Activated CD8-positive, alpha-beta T cell treated with anti-CD3 and anti-CD28 coated beads, Interleukin-2, amount 10 ng/mL, durations not matched to agents 7 days and 5 days (primary cell): ENCODE measurements at places on chromosomes 5 and 9.
A peak's percentile ranks its signal among the peaks of the same experiment; 100 is the strongest.

DNA sequence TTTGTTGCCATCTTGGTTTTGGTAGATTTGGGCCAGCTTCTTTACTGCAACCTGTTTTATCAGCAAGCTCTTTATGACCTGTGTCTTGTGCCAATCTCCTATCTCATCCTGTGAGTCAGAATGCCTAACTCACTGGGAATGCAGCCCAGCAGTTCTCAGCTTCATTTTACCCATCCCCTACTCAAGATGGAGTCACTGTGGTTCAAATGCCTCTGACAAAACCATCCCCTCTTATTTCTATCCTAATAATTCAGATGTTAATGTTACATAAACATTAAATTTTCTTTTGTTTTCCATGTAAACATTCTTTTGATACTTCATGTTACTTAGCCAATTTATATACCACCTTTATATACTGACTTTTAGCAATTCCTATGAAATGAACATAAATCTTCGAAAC, 746.3 kb downstream of the CDH18 start:
- H3K4me1 ChIP-seq: no peaks in the 10 kb centered on the region
- DNase-seq: no peak
- H3K27ac ChIP-seq: no peak overlapping the region
- no peaks in the 10 kb centered on the region for H3K27me3 ChIP-seq
- H3K4me3 ChIP-seq: no peak overlapping the region

DNA sequence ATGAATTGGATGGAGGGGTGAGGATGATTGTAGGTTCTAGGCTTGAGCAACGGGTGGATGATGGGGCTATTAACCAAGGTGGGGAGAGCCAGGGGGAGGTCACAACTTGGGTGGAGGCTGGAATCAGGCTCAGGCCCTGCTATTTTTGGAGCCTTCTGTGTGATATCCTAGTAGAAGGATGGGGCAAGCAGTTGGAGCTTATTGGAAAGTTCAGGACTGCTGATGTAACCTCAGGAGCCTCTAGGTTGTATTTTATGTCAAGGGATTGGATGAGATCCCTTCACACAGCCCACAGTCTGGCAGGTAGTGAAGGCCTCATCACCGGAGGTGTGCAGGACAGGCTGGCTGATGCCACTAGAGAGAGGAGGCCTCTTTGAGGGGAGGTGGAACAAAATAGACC, 11.2 kb upstream of the RPS14 start:
- no peak for DNase-seq
- H3K27ac ChIP-seq: peak overlapping the region; percentile 54
- H3K4me1 ChIP-seq: peaks cover 45% of the 10 kb centered on the region
- no peak overlapping the region for H3K4me3 ChIP-seq
- no peaks in the 10 kb centered on the region for H3K36me3 ChIP-seq

- H3K27ac ChIP-seq: no peak overlapping the region
- H3K27me3 ChIP-seq: no peaks in the 10 kb centered on the region
- DNase-seq: no peak
- no peak overlapping the region for H3K4me3 ChIP-seq
- H3K4me1 ChIP-seq: peaks cover 13% of the 10 kb centered on the region
- no peaks in the 10 kb centered on the region for H3K36me3 ChIP-seq
These were observed 21.9 kb downstream of the GSN start for GRCh38 chr9:121289772-121290370.

- H3K27me3 ChIP-seq: no peaks in the 10 kb centered on the region
- H3K36me3 ChIP-seq: peaks cover 3% of the 10 kb centered on the region
- no peak overlapping the region for H3K27ac ChIP-seq
- H3K4me3 ChIP-seq: no peak overlapping the region
- DNase-seq: no peak
These were observed 52.1 kb upstream of the KIAA1958 start for GRCh38 chr9:112434487-112434886.

DNA sequence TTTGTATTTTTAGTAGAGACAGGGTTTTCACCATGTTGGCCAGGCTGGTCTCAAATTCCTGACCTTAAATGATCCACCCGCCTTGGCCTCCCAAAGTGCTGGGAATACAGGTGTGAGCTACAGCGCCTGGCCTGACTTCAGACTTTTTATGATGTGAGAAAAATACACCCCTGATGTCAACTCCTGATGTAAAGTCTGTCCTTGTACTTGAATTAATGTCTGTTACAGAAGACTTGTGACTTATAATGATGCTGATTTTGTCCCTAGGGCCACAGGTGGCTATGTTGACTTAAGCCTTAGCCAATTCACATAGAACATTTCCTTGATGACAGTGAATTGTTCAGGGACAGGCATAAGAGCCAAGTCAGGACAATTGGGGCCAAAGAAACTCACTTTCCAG, 42.5 kb upstream of the MELK start:
- no peak for DNase-seq
- H3K4me3 ChIP-seq: no peak overlapping the region
- peaks cover 7% of the 10 kb centered on the region for H3K4me1 ChIP-seq

DNA sequence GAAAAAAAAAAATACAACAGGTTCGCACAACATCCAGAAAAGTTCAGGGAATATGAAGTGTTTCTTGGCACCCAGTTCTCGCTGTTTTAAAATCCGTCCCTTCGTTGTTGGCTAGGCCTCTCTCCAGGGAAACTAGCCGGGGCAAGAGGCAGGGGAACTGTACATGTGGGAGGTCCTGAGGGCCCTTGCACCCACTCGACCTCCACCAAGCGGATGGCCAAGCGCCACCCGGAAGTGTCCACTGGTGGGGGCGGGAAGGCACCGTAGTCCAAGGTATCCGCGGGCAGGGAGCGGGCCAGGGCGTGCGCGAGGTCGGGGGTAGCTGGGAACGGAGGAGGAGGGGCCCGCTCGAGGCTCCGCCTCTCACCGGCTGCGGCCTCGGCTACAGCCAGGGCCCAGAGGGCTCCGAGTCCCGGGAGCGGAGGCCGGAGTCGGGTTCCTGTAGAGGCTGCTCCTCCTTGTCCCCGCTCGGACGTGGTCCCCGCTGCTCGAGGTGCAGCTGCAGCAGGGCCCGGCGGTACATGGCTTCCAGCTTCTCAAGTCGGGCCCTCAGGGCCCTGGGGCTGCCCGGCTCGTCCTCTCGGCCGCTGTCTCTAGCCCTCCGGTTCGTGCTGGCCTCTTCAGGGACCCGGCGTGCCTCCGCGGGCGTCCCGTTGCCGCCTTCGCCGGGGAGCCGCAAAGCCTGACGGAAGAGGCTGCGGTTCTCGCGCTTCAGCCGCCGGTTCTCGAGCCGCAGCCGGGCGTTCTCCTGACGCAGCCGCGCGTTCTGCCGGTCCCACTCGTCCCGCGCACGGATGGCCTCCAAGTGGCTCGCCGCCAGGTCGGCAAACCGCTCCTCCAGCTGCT, 720 bp downstream of the TUSC1 start:
- H3K4me1 ChIP-seq: no peaks in the 10 kb centered on the region
- no peaks in the 10 kb centered on the region for H3K36me3 ChIP-seq
- peak; percentile 20 for DNase-seq
- H3K27me3 ChIP-seq: peaks cover 8% of the 10 kb centered on the region

GRCh38 chr5:168712280-168712924, 133.2 kb upstream of the PANK3 start:
- H3K27me3 ChIP-seq: no peaks in the 10 kb centered on the region
- no peaks in the 10 kb centered on the region for H3K36me3 ChIP-seq
- peaks cover 1% of the 10 kb centered on the region for H3K4me1 ChIP-seq
- H3K4me3 ChIP-seq: no peak overlapping the region
- no peak overlapping the region for H3K27ac ChIP-seq
- DNase-seq: no peak

DNA sequence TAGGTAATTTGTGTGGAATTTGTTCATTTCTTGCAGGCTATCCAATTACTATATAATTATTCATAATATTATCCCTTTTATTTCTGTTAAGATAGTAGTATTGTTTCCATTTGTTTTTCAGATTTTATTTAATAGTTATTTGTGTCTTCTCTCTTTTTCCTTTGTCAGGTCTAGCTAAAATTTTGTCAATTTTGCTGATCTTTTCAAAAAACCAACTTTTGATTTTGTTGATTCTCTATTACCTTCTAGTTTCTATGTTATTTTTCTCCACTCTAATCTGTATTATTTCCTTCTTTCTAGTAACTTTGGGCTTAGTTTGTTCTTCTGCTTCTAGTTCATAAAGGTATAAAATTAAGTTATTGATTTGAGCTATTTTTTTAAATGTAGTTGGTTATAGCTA, 76.3 kb downstream of the OSTF1 start:
- H3K27ac ChIP-seq: no peak overlapping the region
- DNase-seq: no peak
- H3K4me3 ChIP-seq: no peak overlapping the region

- DNase-seq: no peak
- peaks cover 15% of the 10 kb centered on the region for H3K27me3 ChIP-seq
- no peaks in the 10 kb centered on the region for H3K4me1 ChIP-seq
- H3K4me3 ChIP-seq: no peak overlapping the region
These were observed 41.5 kb downstream of the KCNIP1 start for GRCh38 chr5:170545313-170545712.

DNA sequence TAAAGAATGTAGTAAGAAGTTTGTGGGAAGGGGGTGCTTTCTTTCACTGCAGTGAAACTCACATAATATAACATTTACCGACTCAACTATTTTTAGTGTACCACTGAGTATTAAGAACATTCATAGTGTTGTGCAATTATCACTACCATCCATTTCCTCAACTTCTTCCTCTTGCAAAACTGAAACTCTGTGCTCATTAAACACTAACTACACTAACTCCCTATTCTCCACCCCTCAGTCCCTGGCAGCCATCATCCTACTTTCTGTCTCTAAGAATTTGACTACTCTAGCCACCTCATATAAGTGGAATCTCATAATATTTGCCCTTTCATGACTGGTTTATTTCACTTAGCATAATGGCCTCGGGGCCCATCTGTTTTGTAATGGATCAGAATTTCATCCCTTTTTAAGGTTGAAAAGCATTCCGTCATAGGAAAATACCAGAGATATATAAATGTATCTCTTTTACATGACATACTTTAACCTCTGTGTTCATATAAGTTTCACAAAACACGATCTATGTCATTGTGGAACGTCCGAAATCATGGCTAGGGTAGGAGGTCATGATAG, 56.3 kb upstream of the DIRAS2 start:
- peaks cover 16% of the 10 kb centered on the region for H3K27me3 ChIP-seq
- no peak for DNase-seq
- H3K4me1 ChIP-seq: no peaks in the 10 kb centered on the region
- H3K27ac ChIP-seq: no peak overlapping the region

GRCh38 chr5:72611118-72611730, 104.0 kb upstream of the ZNF366 start:
- H3K36me3 ChIP-seq: no peaks in the 10 kb centered on the region
- H3K4me1 ChIP-seq: no peaks in the 10 kb centered on the region
- H3K27ac ChIP-seq: no peak overlapping the region

- no peak for DNase-seq
- no peaks in the 10 kb centered on the region for H3K36me3 ChIP-seq
- no peak overlapping the region for H3K27ac ChIP-seq
- H3K27me3 ChIP-seq: no peaks in the 10 kb centered on the region
- no peak overlapping the region for H3K4me3 ChIP-seq
These were observed 8.4 kb upstream of the RGS3 start for GRCh38 chr9:113454914-113455761.

DNA sequence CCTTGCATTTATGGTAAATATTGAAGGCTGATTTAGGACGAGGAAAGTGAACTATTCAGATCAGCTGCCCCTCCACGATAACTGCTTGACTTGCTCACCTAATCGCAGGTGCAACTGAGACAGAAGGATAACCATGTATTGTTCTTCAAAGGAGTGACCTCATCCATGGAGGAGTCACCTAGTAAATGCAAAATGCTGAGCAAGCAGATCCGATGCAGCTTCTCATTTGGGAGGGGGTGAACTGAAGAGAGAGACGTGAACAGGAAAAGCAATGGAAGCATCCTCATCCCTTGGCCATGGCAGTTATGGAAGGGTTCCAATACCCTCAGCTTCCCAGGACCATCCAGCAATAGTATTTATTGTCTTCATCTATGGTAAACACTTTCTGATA, 47.5 kb downstream of the RASGRF2 start:
- peak; percentile 38 for DNase-seq
- no peaks in the 10 kb centered on the region for H3K27me3 ChIP-seq
- H3K27ac ChIP-seq: peak overlapping the region; percentile 90
- H3K4me1 ChIP-seq: peaks cover 53% of the 10 kb centered on the region
- H3K36me3 ChIP-seq: peaks cover 12% of the 10 kb centered on the region
- peak overlapping the region; percentile 73 for H3K4me3 ChIP-seq

DNA sequence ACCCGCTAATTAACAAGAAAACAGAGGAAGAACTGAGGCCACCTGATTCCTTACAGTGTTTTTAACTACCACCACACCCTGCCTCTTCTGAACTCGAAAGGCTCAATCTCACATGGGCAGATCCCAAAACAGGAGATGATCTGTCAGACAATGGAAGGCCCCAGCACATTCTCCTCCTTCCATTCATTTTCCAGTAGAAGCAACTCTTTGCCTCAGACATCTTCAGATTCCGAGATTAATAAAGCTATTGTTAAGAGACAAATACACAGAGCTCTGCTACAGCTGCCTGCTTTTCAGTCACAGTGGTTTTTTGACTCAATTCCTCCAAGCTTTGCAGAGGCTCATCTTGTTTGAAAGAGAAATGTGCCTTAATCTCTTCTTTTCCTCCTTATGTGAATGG, 127.2 kb upstream of the ADAMTSL1 start:
- no peaks in the 10 kb centered on the region for H3K36me3 ChIP-seq
- H3K4me1 ChIP-seq: no peaks in the 10 kb centered on the region
- DNase-seq: no peak
- no peaks in the 10 kb centered on the region for H3K27me3 ChIP-seq
- H3K4me3 ChIP-seq: no peak overlapping the region
- H3K27ac ChIP-seq: no peak overlapping the region

- no peak overlapping the region for H3K4me3 ChIP-seq
- no peaks in the 10 kb centered on the region for H3K4me1 ChIP-seq
- DNase-seq: no peak
These were observed 11.3 kb upstream of the ANGPTL2 start for GRCh38 chr9:127133739-127134167.

GRCh38 chr9:2700909-2701550, 16.3 kb upstream of the KCNV2 start:
- H3K27me3 ChIP-seq: no peaks in the 10 kb centered on the region
- no peaks in the 10 kb centered on the region for H3K36me3 ChIP-seq
- no peak overlapping the region for H3K4me3 ChIP-seq
- no peak for DNase-seq
- H3K27ac ChIP-seq: no peak overlapping the region

DNA sequence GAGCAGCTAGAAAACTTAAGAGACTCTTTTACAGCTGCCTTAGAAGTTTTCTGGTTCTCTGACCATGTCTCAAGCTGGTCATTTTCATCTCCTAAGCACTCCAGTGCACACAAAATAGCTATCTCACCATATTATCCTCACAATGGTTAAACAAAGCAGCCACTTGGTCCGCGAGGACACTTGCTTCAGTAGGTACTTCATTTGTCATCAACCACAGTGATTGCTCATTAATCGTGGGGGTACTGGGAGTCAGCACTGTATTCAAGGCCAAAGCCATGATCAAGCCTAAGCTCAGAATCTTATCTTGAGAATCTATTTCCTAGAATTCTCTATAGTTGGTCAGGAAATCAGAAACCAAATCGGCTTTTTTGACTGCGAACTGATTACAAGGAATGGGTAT, 2.9 kb downstream of the ARL14EPL start:
- H3K4me3 ChIP-seq: no peak overlapping the region
- no peaks in the 10 kb centered on the region for H3K36me3 ChIP-seq
- peaks cover 12% of the 10 kb centered on the region for H3K27me3 ChIP-seq

- no peaks in the 10 kb centered on the region for H3K27me3 ChIP-seq
- peak; percentile 40 for DNase-seq
- peaks cover 33% of the 10 kb centered on the region for H3K4me1 ChIP-seq
- H3K27ac ChIP-seq: peak overlapping the region; percentile 88
These were observed 191.2 kb downstream of the PIK3R1 start for GRCh38 chr5:68406767-68407241.

GRCh38 chr9:127660886-127661741, 45.7 kb upstream of the CFAP157 start:
- H3K4me3 ChIP-seq: no peak overlapping the region
- H3K36me3 ChIP-seq: no peaks in the 10 kb centered on the region
- no peak for DNase-seq
- no peaks in the 10 kb centered on the region for H3K4me1 ChIP-seq
- H3K27ac ChIP-seq: no peak overlapping the region
- no peaks in the 10 kb centered on the region for H3K27me3 ChIP-seq
